ENCODE measurements at places on chromosomes 5 and 9.

DNA sequence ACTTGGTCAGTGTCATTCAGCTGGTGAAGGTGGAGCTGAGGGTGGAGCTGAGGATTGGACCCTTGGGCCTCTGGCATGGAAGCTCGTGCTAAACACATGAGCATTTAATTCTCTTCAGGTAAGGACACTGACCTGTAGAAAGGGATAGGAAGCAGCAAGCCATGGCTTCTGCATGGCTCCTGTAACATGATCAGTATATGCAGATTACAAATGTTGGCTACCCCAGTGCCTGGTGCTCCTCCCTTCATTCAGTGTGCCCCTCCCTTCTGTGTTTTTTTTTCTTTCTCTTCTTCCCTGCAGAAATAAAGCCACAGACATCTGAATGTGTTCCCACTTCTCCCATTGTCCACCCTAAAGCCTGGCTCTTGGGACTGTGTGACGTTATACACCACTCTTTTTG lies 52.9 kb downstream of the ARHGAP26 start:
- no peak for DNase-seq

- no peak for DNase-seq
Observed at GRCh38 chr5:57513785-57514184, 31.2 kb upstream of the ACTBL2 start.

DNA sequence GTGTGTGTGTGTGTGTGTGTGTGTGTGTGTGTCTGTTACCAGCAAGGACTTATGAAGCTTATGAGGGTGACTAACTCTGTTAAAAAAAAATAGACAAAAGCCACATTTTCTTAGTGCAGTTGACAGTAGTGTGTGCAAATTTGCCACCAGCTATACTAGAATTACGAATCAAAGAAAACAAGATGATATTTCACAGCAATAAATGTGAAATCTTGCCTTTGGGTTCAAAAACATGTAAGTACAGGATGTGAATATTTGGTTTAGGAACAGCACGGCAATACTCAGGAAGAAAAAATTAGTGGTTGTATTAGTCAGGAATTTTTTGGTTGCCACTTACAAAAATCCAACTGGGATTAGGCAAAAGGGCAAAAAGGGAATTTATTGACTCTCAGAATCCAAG lies 117.4 kb downstream of the NPR3 start:
- no peak for DNase-seq

DNA sequence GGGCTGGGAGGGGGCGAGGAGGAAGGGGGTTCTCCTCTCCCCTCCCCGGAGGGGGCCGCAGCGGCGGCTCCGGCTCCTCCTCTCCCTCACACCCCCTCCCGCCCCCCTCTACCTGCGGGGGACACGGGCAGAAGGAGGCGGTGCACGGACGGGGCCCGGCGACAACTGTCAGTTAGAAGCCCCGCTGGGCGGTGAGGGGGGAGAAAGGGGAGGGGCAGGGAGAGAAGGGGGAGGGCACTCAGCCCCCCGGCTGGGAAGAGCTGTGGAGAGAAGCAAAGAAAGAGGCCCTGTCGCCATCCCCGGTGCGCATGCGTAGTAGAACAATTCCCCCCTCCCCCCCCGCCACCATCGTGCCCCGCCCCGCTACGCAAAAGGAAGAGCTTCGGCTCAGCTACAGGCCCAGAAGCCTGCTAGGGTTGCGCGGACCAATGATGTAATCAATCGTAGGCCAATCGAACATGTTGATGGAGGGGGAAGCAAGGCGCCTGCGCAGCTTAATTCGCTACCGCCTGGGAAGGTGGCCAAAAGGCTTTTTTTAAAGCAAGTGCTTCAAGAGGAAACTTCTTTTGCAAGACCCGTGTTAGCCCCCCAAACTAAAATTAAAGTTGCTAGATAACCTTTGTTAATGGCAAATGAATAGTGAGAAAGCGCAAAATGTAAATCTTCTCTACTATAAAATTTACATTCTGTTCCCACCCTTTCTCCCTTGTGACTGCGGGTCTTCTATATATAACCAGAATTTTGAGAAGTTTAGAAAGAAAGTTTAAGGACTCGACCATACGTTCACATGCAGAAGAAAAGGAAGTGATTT lies 7.0 kb downstream of the RANBP6 start:
- DNase-seq = no peak

DNA sequence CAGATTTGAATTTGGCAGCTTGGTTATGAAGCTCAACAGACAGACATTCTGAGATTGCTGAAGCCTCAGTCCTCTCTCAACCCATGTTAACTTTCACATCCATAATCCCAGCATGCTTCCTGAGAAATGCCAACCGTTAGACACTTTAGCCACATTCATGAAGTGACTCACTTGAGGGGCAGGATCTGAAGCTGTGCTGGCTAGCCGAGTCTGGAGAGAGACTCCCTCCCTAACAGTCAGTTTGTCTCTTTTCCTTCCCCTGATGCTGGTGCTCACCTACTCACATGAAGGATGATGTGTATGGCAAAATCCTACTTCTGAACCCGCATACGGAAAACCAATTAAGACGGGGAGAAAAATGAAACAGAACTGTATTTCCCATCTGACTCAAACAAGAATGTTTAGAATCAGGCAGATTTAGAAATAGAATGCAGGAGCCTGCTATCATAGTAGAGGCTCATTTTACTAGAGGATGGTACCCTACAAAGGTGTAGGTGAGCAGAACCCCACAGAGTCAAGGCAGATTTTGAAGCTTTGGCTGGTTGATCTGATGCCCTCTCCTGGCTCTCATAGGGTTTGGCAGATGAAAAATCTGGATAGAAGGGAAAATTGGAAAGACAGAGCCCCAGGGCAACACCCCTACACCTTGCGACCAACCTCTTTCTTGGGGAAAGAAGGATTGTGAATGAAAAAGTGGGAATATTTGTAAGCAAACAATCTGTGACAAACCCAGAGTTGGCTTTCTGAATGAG lies 150.9 kb upstream of the LHFPL2 start:
- no peak for DNase-seq

Measured in cortex of kidney (tissue), 1 donor.